Stimulated activated CD4-positive, alpha-beta T cell treated with anti-CD3 and anti-CD28 coated beads, Interleukin-1b, Interleukin-23, amount 100 ng/mL, for 1 hour (primary cell): ENCODE measurements at places on chromosomes 3 and 15.

- no peak for DNase-seq
Measured at GRCh38 chr15:101510212-101511197, 21.0 kb upstream of the PCSK6 start.

DNA sequence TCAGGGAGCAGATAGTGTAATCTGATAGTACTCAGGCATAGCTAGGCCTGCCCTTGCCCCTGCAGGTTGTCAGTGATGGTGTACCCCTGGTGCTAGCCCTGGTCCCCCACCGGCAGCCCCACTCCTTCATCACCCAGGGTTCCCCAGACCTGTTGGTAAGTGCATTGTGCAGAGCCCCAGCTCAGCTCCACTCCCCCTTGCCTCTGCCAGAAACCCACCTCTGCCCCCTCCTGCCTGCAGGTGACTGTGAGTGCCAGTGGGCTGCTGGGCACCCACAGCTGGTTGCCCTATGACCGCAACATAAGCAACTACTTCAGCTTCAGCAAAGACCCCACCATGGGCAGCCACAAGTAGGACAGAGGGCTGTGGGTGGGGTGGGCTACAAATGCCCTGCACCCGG is 27.5 kb downstream of the NBEAL2 start:
- no peak for DNase-seq

DNA sequence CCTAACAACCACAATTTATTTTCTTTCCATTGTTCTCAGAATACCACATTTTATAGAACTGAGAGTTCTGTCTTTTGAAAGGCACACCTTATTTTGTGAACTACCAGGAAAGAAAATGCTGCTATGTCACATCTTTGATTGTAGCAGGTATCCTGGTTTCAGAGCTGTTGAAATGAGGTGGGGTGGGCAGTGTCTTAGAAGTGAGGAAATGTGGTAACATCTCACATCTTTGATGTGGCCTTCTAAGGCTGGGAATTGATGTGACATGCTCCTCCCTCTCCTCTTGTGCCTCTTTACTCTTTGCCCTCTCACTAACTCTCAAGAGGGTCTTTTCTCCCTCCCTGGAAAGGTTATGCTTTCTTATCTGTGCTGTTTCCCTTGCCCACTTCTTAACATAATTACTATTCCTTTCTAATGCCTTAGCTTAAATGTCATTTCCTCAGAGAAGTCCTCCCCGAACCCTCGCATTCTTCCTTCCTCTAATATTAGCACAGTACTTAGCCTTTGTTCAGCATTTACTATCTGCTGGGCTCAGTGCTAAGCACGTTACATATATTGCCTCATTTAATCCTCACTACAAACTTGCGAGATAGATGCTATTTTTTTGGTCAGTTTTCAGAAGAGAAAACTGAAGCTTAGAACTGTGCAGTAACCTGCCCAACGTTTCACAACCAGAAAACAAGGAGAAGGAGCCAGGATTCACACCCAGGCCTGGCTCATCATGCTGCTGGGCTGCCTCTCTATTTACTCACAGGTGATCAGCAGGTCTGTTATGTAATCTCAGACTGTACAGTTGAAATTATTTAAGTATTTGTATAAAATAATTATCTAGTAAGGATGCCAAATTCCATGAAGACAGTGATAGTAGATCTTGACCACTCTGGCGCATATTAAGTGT is 24.0 kb upstream of the SPTSSB start:
- DNase-seq, result no peak

DNA sequence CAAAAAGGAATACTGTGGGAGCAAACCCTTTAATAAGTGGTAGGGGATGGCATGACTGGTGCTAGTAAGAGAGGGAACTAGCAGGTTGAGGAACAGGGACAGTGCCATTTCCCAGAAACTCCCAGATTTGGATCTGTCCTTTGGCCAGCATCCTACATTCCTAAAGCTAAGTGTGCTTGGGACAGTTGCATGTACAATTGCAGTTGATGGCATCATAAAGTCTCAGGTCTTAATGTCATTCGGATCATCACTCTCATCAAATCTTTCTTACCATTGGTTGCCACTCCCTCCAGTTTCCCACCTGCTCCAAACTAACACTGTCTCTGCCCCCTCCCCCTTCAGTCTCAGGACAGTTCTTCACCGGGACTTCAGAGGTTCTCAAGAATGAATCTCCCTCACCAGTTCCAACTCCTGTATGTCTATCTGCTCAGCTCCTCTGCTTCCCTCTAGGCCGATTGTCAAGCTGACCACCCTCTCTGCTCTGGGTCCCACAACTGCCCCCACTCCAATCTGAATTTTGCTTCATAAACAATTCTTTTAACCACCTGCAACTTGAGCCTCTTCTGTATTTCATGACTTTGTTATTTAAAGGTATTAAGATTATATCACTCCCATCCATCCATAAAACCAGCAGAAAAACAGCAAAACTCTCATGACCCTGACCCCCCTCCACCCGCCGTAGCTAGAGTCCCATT is 260.8 kb downstream of the CGGBP1 start:
- no peak for DNase-seq

DNA sequence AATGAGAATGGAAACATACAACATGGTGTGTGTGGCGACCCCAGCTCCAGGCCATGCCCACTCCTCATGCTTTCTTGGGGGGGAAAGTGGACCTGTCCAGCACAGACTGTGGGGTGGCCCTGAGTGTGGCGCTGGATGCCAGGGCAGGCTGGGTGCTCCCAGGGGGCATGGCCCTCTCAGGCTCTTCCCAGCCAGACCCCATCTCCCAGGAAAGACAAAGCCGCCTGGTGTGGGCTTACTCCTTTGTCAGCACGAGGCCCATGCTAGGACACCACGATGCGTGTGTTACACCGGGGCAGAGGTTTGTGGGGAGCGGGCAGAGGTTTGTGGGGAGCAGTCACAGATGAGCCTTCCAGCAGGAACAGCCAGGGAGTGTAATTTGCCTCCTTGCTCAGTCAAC is 68.5 kb downstream of the ABTB1 start:
- no peak for DNase-seq

DNA sequence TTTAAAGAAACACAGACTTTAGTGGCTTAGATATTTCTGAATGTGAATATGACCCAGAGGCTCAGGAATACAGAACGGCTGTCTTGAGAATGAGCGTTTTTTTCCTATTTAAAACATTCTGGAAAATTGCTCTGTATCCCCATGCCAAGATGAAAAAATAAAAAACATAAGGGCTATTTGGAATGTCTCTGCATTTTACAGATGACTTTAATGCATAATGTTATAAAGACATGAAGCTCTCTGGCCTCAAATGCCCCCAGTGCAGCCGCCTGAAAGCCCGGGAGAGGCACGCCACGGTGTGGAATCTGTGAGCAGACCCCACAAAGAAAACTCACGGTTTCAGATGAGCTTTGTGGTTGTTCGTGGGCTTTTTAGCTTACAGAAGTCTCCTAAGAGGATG is 322.5 kb upstream of the ICE2 start:
- no peak for DNase-seq

- no peak for DNase-seq
Measured at GRCh38 chr3:175512700-175513099, 653.6 kb downstream of the NAALADL2 start.

DNA sequence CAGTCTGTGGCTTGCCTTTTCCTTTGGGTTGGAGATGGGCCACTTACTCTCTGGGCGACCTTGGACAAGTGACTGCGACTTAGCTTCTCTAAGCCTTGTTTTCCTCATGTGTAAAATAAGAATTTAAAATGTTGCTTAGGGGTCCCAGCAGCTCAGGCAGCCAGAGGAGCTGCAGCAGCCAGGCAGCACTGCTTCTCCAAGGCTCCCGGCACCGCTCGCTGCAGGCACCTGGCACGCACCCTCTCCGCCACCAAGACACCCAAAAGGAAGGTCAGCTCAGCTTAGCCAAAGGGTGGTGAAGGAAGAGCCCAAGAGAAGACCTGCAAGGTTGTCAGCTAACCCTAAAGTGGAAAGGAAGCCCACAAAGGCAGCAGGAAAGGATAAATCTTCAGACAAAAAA is 10.7 kb upstream of the AMOTL2 start:
- DNase-seq, result no peak

GRCh38 chr15:32870240-32871033 is 152.6 kb downstream of the GREM1 start:
- no peak for DNase-seq

DNA sequence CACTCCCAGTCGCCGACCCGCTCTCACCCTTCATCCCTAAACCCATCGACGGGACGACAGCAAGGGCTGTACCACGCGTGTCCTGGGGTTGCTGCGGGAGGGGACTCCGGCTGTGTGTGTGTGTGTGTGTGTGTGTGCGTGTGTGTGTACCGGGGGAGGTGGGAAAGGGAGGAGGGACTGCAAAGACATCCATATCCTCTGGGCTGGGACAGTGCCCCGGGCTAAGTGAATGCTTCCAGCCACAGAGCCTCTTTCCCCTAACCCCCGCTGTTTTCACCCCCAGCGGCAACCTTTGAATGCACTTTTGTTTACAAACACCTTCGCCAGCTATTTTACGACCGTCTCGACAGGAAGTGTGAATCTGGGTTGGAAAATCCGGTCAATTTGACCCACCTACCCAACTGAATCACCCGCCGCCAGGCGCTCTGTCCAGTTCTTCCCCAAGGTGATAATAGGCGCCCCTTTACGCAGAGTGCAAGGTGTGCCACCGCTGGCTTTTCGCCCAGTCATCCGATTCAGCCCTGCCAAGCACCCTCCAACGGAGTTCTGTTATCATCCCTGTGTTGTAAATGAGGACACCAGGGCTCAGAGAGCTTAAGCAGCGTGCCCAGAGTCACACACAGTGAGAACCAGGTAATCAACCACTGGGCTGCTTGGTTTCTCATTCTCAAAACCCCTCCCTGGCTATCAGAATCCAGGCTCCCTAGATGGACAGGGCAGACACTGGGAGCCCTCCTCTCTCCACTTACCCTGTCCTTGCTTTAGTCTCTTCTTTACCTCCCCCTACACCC is 739 bp upstream of the AMOTL2 start:
- DNase-seq, result no peak

DNA sequence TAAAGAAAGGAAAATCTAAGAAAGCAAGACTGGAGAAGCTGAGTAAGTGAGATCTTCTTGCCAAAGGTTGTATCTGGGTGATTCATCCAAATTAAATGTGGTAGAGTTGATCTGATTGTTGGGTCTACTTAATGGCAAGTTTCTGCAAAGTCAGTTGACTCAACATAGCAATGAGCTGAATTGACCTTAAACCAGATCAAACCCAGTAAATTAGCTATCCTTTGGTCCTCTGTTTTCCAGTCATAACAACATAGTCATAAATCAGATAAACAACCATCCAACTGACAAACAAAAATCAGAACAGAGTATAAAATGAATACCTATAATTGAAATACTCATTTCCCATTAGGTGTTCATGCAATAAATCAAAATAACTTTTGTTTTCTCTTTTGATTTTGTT is 142.6 kb upstream of the CFAP20DC start:
- no peak for DNase-seq

DNA sequence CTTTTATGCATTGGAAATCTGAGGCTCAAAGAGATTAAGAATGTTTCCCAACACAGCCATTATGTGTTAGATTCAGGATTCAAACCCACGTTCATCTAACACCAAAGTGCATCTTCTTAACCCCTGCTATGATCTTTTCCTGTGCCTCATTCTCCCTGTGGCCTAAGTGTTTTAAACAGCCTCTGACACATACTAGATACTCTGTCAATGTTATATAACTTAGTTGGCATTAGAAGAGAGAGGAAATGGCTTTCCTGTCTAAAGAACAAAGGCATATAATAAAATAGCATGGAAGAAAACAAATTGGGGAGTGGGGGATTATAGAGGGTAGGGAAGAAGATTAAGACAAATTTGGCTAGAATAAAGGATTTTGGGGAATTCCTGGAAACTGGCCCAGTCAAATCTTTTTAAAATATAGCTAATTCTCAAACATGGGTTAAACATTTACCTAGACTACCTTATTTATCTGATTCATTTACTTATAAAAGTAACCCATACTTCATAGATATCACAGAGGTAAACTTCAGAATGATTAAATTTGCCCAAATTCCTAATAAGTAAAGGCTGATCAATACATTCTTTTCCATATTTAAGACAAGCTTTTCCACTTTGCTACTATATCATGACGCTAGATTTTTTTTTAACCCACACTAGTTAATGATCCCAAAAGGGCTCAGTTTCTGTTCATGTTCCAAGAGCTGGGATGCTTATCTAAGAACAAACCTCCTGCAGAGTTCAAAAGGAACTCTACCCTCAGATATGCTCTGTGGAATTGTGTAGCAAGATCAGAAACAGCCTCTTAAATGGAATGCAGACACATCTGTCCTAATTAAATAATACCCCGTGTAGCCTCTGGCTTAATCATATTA is 122.9 kb upstream of the PTPRG start:
- no peak for DNase-seq

DNA sequence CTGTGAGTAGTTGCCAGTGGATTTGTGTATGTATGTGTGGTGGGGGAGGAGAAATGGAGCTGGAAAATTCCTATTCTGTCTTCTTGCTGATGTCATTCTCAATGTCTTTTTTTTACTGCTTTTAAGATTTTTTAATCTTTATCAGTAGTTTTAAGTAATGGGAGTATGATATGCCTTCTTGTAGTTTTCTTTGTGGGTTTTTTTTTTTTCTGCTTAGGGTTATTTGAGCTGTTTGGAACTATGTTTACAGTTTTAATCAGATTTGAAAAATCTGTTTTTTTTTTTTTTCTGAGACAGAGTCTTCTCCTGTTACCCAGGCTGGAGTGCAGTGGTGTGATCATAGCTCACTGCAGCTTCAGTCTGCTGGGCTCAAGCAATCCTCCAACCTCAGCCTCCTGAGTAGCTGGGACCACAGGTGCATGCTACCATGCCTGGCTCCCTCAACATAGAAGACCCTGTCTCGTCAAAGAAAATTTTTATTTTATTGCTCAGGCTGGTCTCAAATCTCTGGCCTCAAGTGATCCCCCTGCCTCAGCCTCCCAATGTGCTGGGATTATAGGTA is 37.1 kb downstream of the RPL39L start:
- DNase-seq, result no peak

DNA sequence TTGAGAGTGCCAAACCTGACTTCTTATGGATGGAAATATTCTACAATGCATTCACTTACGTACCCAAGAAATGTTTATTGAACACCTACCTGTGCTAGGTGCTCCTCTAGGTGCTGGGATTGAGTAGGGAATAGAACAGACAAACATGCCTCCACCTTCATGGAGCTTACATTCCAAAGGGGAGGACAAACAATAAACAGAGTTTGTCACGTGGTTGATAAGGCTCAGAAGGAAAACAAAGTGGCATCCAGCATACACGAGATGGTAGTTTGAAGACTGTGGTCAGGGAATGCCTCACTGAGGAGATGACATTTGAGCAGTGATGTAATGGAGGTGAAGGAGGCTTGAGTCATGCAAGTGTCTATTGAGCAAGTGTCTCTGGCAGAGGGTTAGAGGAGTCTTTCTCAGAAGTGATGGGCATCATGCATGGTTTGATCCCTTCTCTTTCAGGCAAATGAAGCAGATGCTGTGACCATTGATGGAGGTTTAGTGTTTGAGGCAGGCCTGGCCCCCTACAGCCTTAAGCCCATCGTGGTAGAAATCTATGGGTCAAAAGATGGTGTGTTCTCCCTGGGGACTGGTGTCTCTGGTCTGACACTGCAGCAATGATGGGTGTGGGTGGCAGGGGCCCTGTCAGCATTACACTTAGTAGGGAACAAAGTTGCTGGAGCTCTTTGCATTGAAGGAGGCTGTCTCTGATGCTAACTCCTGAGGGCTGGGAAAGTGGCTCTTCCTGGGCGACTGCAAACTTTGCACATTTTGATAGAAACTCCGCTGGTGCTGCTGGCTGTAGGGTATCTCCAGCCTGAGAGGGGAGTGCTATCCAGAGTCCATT is 29.7 kb upstream of the TOPBP1 start:
- no peak for DNase-seq
